Stimulated activated CD4-positive, alpha-beta T cell treated with anti-CD3 and anti-CD28 coated beads, Interleukin-4, amount 100 ng/mL, for 4 hours (primary cell): ENCODE measurements at places on chromosomes 11 and 22.

DNA sequence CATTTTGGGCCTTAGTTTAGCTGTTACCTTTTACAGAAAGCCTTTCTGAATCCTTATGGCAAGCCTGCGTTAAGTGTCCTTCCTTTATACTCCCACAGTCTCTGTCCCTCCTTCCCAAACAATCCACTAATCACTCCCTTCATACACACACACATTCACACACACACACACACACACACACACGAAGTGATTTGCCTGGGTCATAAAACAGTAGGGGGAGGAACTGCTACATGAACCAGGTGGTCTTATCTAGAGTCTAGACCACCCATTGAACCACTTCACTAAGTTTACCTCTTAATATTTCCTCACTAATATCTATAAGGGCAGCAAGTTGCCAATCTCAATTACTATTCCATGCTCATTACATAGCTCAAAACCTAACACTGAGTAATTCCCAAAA, 196.7 kb upstream of the GUCY1A2 start:
- no peak for DNase-seq

GRCh38 chr11:62131170-62131464, 7.3 kb downstream of the INCENP start:
- no peak for DNase-seq

DNA sequence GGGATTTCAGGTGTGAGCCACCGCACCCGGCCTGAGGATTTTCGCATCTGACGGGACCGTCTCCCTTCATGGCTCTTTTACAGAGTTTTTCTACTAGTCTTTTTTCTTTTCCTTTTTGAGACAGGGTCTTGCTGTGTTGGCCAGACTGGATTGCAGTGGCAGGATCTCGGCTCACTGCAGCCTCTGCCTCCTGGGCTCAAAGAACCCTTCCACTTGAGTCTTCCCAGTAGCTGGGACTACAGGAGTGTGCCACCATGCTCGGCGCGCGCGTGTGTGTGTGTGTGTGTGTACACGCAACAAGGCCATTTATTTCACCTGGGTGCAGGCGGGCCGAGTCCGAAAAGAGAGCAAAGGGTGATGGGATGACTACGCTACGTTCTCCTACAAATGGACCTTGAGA, 10.9 kb downstream of the SERHL2 start:
- DNase-seq, result no peak

DNA sequence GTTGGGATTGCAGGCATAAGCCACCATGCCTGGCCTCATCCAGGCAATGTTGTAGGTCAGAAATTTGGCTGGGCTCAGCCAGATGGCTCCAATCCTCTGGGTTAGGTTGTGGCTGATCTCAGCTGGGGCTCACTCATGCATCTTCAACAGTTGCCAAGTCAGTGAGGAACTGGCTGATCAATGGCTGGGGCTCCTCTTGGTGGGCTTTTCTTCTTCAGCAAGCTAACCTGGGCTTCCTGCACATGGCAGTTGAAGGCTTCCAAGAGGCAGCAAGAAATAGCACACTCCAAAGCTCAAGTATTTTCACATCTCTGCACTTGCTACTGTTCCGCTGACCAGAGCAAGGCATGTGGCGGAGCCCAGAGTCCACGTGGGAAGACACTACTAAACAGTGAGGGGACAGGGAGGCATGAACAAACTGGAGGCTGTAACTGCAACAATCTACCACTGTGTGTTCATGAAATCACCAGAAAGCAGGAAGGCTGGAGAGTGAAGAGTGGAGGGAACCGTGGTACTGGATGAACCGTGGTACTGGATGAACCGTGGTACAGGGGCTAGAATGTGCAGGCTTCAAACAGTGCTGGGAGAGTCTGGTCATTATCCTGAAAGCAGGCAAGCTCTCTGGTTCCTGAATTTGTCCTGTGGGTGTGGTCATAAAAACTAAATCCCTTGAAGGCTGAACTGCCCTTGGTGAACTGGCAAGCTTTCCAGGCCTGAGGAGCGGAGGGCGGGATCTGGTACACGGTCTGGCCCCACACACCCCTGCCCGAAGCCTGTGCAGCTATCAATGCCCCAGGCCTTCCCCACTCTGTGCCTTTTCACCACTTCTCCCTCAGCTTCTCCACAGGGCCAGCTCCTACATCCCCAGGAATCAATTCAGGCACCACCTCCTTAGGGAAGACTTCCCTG, 20.2 kb downstream of the CHST1 start:
- DNase-seq, result no peak

DNA sequence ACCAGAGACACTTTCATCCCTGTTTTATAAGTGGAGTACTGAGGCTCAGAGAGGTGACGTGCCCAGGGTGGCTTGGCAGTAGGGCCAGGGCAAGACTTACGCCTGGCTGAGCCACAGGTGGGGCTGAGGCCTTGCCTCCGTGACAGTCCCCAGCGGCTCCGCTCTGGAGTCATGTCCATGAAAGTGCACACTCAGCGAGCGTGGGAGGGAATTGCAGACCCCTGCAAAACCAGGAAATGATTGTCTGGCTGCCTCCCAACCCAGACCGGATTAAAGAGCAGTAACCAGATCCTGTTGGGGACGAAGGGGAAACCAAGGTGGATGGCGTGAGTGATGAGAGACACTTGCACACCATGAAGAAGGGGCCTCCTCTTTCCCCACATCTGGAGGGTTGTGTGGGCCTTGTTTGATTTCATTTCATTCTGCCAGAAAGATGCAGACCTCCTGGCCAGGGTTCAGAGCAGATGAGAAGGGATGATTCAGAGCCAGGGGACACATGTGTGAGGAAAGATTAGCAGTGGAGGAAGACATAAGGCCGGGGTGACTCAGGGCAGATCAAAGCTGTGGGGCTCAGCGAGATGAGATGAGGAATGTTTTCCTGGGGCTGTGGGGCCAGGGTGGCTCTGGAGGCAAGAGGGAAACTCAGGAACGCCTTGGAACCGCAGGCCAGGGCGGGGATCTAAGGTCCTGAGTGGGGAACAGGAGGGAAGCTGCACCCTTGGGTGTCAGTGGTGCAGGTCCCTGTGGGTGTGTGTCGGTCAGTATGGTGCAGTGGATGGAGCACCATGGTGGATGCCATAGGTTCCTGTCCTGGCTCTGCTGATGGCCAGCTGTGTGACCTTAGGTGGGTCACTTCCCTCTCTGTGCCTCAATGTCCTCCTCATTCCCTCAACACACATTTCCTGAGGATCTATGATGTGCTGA, 29.9 kb upstream of the LRRC32 start:
- DNase-seq, result no peak

GRCh38 chr11:134231958-134232659, 7.6 kb downstream of the VPS26B start:
- DNase-seq, result no peak

GRCh38 chr22:46462726-46463371, 74.6 kb downstream of the CELSR1 start:
- DNase-seq, result no peak

- no peak for DNase-seq
Observed at GRCh38 chr11:65744026-65744698, 23.6 kb upstream of the RNASEH2C start.

- no peak for DNase-seq
Observed at GRCh38 chr22:17802822-17803221, 28.6 kb upstream of the BID start.

DNA sequence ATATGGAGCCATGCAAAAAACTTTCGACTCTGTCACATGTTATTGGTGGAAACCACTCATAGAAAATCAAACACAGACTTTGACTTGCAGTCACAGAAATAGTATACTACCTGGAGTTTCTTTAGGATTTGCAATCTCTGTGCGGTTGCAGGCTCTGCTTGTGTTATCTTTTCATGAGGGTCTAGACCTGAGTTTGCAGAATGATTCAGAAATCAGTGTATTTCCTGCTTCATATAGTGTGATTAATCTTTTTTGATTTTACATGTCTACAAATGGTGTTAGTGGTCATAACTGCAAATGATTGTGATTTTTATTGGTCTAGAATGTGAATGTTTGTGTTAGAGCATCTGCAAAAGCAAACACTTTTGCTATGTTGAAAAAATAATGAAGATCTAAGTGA, 690.2 kb downstream of the NTM start:
- no peak for DNase-seq

DNA sequence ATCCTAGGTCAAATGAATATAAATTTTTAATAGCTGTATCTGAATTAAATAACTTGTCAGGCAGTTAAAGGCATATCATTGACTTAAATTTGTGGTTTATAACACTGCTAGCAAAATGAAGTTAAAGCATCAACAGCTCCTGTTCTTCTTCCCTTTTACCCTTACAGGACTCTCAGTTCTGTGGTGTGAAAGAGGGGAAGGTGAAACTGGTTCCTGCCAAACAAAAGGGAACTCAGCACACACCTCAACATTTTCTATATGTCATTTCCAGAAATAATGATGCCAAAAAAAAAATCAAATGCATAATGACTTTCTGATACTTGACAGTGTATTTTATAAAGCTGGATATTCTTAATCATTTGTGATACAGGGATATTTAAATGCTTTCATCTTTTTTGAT, 21.2 kb downstream of the ARL14EP start:
- DNase-seq, result no peak

DNA sequence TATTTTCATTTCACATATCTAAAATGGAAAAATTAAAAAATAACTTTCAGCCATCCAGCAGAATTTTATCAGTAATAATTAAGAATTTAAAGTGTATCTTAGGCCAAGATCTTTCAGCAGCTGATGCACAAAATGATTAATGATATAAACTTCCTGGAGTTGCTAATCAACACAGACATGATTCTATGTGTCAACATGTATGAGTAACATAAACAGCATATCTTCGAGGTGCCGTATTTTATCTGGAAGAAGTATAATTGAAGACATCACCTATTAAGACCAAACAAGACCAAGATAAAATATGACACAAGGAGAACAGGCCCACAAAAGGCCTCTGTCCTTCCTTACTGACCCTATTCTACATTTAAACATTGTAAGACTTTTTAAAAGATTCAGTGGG, 45.2 kb downstream of the SLC5A12 start:
- DNase-seq, result no peak

DNA sequence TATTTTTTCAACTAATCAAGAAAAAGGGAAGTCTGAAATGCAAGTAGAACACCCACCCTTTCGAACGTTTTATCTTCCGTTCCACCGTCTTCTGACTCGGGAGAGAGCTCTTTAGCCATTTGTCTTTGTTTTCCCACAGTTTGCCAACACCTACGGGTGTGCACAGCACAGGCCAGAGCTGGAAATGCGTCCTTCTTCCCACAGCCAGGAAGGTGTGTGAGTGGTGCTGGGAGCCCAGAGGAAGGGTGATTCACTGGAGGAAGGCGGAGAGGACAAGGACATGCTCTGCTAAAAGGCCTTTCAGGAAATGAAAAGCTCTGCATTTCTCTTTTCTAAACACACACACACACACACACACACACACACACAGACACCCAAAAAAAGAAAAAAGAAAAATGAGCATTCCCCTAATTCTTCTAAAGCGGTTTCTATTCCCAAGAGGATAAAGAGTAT, 18.5 kb downstream of the ENDOD1 start:
- DNase-seq, result no peak
